HCT116 (cell line): ENCODE measurements at places on chromosomes 7 and 10.

DNA sequence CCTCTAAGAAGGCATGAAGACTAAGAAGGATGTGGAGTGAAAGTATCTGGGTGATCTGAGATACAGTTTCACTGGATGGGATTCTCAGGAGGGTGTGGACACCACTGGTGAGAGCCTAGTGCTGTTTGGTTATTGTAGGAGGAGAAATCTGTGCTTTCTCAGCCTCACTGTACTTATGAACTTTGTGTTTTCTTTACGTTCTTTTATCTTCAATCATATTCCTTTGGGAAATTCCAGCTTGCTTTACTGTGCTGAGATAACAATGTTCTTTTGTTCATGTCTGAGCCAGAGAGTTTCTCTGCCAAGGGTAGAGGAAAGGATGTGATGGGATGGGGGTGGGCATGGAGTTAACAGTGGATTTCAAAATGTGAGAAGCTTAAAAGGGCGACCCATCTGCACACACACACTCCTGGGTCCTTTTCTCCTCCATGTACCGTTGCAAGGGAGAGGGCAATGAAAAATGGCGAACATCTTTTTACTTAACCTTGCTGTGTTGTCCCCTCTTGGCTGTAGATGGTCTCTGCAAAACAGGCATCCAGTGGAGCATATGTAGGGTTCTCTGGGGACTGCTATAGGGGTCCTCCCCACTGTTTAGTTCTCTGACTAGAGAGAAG is 25.0 kb upstream of the TAX1BP1 start:
- no peaks in the 10 kb centered on the region for H3K4me1 ChIP-seq
- no peaks in the 10 kb centered on the region for H3K36me3 ChIP-seq
- H3K4me3 ChIP-seq: no peak overlapping the region
- no peak overlapping the region for H3K27ac ChIP-seq

GRCh38 chr10:98267894-98268693 is at the start of gene LOXL4:
LOXL4 (minus strand) TSS chr10:98268194; CDS start chr10:98263019, 5,175 bp downstream.
- H3K27me3 ChIP-seq: no peaks in the 10 kb centered on the region
- peak within 1 kb of the TSS; percentile 62 for H3K4me3 ChIP-seq

DNA sequence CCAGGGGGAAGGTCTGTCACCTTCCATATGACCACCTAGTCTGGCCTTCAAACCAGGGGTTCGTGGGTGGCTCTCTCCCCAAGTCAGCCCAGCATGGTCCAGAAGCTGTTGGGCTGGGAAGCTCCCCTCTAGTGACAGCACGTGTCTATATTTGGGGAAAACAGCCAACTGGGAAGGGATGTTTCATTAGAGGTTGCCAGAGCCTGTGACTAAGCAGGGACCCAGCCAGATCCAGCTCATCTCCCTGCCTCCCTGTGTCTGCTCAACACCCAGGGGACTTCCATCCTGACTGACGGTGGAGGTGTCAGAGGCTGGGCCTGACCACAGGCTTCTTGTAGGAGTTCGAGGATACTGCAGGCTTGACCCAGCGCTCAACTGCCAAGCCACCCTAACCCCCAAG is 10.5 kb downstream of the STYXL1 start:
- H3K4me3 ChIP-seq: no peak overlapping the region
- no peaks in the 10 kb centered on the region for H3K36me3 ChIP-seq
- H3K4me1 ChIP-seq: no peaks in the 10 kb centered on the region

- no peaks in the 10 kb centered on the region for H3K36me3 ChIP-seq
- no peak overlapping the region for H3K4me3 ChIP-seq
- no peak overlapping the region for H3K27ac ChIP-seq
- DNase-seq: no peak
Observed at GRCh38 chr10:74018241-74018640, 20.3 kb downstream of the VCL start.

- H3K4me1 ChIP-seq: no peaks in the 10 kb centered on the region
- H3K27me3 ChIP-seq: no peaks in the 10 kb centered on the region
- no peak for DNase-seq
- H3K27ac ChIP-seq: no peak overlapping the region
Observed at GRCh38 chr7:84181628-84182027, 13.0 kb downstream of the SEMA3A start.

DNA sequence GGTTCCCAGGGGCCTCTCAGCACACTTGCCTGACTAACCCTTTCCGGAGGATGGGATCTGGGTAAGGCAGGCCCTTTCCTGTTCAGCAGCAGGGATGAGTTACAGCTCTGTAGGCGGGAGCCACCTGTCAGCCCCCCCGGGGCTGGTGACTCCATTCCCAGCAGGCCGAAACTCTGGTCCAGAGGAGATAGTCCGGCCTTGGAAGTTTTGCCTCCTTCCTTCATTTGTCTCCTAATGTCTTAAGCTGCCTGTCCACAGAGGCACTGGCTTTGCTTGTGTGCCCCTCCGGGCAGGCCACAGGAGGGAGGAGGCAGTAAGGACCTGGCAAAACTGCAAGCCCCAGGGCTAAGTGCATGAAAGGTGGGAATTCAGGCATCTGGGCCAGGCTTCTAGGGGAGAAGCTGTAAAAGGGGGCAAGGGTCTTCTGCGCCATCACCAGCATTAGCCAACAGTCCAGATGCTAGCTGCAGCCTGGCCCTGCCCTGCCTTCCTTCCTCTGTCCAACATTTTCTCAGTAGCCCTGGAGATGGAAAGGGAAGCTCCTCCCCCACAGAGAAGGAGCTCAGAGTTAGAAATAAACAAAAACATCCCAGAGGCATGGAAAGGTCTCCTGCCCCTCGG is 1.2 kb downstream of the ADIRF start:
- no peaks in the 10 kb centered on the region for H3K27me3 ChIP-seq
- peak overlapping the region; percentile 79 for H3K4me3 ChIP-seq
- peak overlapping the region; percentile 95 for H3K27ac ChIP-seq
- no peaks in the 10 kb centered on the region for H3K36me3 ChIP-seq

GRCh38 chr10:37552881-37553280 is 304.5 kb downstream of the ZNF248 start:
- no peak overlapping the region for H3K27ac ChIP-seq
- no peak for DNase-seq
- H3K36me3 ChIP-seq: no peaks in the 10 kb centered on the region
- H3K27me3 ChIP-seq: no peaks in the 10 kb centered on the region
- H3K4me3 ChIP-seq: no peak overlapping the region

- no peaks in the 10 kb centered on the region for H3K36me3 ChIP-seq
- H3K4me1 ChIP-seq: peaks cover 20% of the 10 kb centered on the region
- H3K27ac ChIP-seq: no peak overlapping the region
- DNase-seq: no peak
- H3K4me3 ChIP-seq: no peak overlapping the region
Observed at GRCh38 chr10:110865186-110865808, 6.4 kb upstream of the PDCD4 start.

GRCh38 chr7:94228678-94229077 is 166.0 kb upstream of the COL1A2 start:
- H3K27ac ChIP-seq: no peak overlapping the region
- no peaks in the 10 kb centered on the region for H3K36me3 ChIP-seq
- no peak for DNase-seq
- H3K4me3 ChIP-seq: no peak overlapping the region
- H3K4me1 ChIP-seq: no peaks in the 10 kb centered on the region
- H3K27me3 ChIP-seq: no peaks in the 10 kb centered on the region

GRCh38 chr10:123150986-123151736 is 3.0 kb upstream of the BUB3 start:
- H3K4me3 ChIP-seq: no peak overlapping the region
- peaks cover 17% of the 10 kb centered on the region for H3K4me1 ChIP-seq
- no peak for DNase-seq
- H3K27me3 ChIP-seq: no peaks in the 10 kb centered on the region
- H3K36me3 ChIP-seq: peaks cover 13% of the 10 kb centered on the region

- H3K36me3 ChIP-seq: no peaks in the 10 kb centered on the region
- DNase-seq: no peak
- H3K4me3 ChIP-seq: no peak overlapping the region
- no peaks in the 10 kb centered on the region for H3K27me3 ChIP-seq
Observed at GRCh38 chr7:137449016-137449415, 105.5 kb upstream of the PTN start.

- no peak for DNase-seq
- no peak overlapping the region for H3K4me3 ChIP-seq
- no peaks in the 10 kb centered on the region for H3K36me3 ChIP-seq
- no peaks in the 10 kb centered on the region for H3K27me3 ChIP-seq
- no peak overlapping the region for H3K27ac ChIP-seq
- H3K4me1 ChIP-seq: no peaks in the 10 kb centered on the region
Observed at GRCh38 chr7:14332155-14332554, 342.7 kb upstream of the ETV1 start.

DNA sequence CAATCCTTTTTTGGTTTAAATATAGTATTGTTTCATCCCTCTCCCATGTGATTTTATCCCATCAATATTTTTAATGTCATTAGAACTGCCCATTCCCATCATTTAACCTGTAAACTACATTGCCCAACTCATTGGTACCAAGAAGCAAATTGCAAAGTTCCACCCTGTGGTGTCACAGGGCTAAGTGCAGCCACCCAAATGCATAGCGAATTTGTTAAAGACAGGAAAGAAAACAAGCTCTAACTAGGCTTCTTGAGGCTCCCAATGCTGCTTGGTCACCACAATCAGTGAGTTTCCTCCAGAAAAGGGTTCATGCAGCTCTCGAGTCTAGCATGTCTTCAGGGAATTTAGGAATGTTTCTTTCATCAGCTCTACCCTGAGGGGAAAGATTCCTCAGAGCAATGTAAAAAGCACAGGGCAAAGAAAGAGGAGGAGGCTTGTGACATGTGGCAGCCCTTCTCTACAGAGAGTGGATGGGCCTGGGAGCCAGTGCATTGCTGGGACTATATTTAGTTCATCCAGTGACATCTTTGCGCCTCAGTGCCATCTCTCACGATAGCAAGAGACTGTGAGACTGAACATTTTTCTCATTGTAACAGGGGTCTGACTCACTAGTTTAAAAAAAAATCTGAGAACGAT is 58.1 kb downstream of the CAV1 start:
- no peak overlapping the region for H3K27ac ChIP-seq
- no peaks in the 10 kb centered on the region for H3K36me3 ChIP-seq
- H3K27me3 ChIP-seq: no peaks in the 10 kb centered on the region
- no peaks in the 10 kb centered on the region for H3K4me1 ChIP-seq
- DNase-seq: no peak

GRCh38 chr7:98267303-98267702 is 14.2 kb upstream of the BRI3 start:
- H3K4me1 ChIP-seq: peaks cover 11% of the 10 kb centered on the region
- H3K4me3 ChIP-seq: no peak overlapping the region
- no peak overlapping the region for H3K27ac ChIP-seq
- no peak for DNase-seq
- no peaks in the 10 kb centered on the region for H3K27me3 ChIP-seq

DNA sequence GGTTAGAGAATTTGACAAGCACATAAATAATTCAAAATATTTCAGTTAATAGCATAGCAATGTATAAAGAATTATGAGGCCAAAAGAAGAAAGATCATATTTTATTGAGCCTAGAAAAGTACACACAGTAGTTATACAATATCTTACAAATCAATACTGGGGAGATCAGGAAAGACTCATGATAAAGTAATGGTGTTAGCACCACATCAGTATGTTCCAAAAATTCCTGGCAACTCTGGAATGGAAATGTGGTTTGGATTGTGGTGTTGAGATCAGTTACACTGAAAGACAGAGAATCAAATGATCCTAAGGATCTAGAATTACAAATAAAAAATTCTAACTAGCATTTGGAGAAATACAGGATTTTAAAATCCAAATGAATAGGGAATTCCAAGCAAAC is 420.5 kb upstream of the CNTNAP2 start:
- no peaks in the 10 kb centered on the region for H3K27me3 ChIP-seq
- H3K4me1 ChIP-seq: no peaks in the 10 kb centered on the region
- no peak overlapping the region for H3K4me3 ChIP-seq
- no peak overlapping the region for H3K27ac ChIP-seq
- no peaks in the 10 kb centered on the region for H3K36me3 ChIP-seq
- no peak for DNase-seq

GRCh38 chr10:83678850-83679249 is 460.5 kb upstream of the GHITM start:
- DNase-seq: no peak
- H3K36me3 ChIP-seq: no peaks in the 10 kb centered on the region
- H3K27me3 ChIP-seq: no peaks in the 10 kb centered on the region
- no peak overlapping the region for H3K4me3 ChIP-seq
- H3K4me1 ChIP-seq: no peaks in the 10 kb centered on the region

DNA sequence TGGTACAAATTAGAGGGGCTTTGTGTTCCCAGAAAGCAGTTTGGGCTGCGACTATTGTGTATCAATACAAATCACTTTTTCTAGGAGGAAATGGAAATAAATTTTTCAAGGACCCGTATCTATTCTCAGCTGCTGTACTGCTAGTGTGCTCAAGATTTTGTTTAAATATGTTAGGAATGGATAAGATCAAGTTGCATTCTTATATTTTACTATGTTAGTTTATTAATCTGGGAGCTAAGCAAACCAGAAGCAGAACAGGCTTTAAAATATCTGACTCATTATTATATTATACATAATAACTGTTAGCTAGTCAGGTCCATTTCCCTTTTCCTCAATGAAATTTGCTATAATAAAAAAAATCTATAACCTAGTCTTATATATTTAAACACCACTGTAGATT is 11.1 kb upstream of the GLCCI1 start:
- H3K4me1 ChIP-seq: no peaks in the 10 kb centered on the region
- H3K4me3 ChIP-seq: no peak overlapping the region
- DNase-seq: no peak

- no peak for DNase-seq
- H3K27me3 ChIP-seq: peaks cover 8% of the 10 kb centered on the region; the same call in 1 of the 2 replicates
- H3K4me1 ChIP-seq: no peaks in the 10 kb centered on the region
- H3K27ac ChIP-seq: no peak overlapping the region
- H3K36me3 ChIP-seq: no peaks in the 10 kb centered on the region
- no peak overlapping the region for H3K4me3 ChIP-seq
Observed at GRCh38 chr10:8103543-8103942, 49.1 kb downstream of the GATA3 start.

DNA sequence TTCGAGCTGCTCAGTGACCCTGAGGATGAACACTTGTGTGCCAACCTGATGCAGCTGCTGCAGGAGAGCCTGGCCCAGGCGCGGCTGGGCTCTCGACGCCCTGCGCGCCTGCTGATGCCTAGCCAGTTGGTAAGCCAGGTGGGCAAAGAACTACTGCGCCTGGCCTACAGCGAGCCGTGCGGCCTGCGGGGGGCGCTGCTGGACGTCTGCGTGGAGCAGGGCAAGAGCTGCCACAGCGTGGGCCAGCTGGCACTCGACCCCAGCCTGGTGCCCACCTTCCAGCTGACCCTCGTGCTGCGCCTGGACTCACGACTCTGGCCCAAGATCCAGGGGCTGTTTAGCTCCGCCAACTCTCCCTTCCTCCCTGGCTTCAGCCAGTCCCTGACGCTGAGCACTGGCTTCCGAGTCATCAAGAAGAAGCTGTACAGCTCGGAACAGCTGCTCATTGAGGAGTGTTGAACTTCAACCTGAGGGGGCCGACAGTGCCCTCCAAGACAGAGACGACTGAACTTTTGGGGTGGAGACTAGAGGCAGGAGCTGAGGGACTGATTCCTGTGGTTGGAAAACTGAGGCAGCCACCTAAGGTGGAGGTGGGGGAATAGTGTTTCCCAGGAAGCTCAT is 1.1 kb downstream of the DDIT4 start:
- H3K27ac ChIP-seq: peak overlapping the region; percentile 90
- H3K4me1 ChIP-seq: peaks cover 42% of the 10 kb centered on the region
- no peak for DNase-seq
- H3K27me3 ChIP-seq: no peaks in the 10 kb centered on the region
- H3K36me3 ChIP-seq: peaks cover 13% of the 10 kb centered on the region; the same call in 1 of the 2 replicates

- no peaks in the 10 kb centered on the region for H3K27me3 ChIP-seq
- no peaks in the 10 kb centered on the region for H3K4me1 ChIP-seq
- DNase-seq: no peak
Observed at GRCh38 chr10:8369666-8370065, 315.2 kb downstream of the GATA3 start.

- no peaks in the 10 kb centered on the region for H3K27me3 ChIP-seq
- H3K4me1 ChIP-seq: peaks cover 58% of the 10 kb centered on the region
- H3K36me3 ChIP-seq: no peaks in the 10 kb centered on the region
- H3K4me3 ChIP-seq: no peak overlapping the region
Observed at GRCh38 chr7:116443646-116444045, 55.9 kb upstream of the CAV2 start.
